ENCODE measurements at places on chromosomes 13 and 19.

DNA sequence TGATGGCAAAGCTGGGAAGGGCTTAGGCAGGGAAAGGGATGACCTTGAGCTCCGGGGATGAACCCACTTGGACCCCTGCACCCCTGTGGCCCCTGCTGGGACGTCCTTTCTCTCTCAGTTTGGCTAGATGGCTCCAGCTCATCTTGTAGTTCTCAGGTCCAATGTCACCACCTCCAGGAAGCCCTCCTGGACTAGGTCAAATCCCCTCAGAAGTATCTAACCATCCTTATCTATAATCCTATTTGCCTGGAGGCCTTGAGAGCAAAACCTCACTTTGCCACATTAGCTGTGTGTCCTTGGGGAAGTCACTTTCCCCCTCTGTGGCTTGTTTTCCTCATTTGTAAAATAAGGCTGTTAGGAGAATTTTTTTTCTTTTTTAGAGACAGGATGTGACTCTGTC lies 42.7 kb upstream of the NFIC start:
- no peak for DNase-seq

DNA sequence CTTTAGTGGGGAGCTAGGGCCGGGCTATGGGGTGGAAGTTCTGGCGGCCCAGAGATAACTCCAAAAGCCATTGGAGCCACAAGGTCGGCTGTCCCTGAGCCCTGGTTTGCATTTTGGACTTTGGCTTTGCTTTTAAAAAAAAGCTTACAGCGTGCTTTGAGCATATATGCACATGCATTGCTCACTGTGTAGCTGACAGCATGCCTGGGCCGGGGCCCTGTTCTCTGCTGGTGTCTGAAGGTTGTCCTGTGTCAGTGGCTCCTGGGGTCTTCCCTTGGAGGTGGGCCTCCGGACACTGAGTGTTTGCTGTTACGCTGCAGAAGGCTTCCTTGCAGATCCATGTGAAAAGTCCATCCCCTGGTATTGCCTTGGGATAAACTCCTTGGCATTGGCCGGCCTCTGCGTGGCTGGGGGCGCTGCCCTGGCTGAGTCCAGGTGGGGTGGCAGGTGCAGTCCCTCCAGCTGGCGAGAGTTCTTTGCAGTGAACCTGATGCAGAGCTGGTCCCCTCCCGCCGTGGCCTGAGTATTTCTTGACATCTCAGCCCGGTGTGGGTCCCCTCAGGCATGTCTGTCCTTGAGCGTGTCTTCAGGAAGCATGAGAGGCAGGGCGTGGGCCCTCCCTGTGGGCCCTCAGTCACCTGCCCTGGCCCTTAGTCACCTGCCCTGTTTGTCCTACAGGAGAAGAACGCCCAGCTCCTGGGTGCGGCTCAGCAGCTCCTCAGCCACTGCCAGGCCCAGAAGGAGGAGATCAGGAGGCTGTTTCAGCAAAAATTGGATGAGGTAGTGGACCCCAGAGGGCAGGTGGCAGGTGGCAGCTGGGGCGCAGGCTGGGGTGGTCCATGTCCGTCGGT lies 23.0 kb downstream of the PLEKHJ1 start:
- DNase-seq: no peak

DNA sequence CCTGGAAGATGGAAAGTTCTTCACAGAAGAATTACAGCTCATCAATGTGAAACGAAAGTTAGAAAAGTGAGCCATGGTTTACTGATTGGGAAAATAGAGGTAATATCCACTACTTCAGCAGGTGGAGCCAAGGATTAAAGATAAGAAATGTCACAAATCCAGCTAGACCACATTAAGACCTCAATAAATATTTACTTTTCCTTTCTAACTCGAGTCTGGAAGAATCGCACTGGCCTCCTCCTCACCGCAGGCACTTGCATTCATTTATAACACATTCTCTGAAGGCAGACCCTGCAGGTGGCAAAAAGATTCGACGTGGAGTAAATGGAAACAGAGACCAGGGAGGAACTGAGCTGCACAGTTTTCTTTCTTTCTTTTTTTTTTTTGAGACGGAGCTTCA lies 7.4 kb downstream of the SLC35E1 start:
- DNase-seq: no peak

DNA sequence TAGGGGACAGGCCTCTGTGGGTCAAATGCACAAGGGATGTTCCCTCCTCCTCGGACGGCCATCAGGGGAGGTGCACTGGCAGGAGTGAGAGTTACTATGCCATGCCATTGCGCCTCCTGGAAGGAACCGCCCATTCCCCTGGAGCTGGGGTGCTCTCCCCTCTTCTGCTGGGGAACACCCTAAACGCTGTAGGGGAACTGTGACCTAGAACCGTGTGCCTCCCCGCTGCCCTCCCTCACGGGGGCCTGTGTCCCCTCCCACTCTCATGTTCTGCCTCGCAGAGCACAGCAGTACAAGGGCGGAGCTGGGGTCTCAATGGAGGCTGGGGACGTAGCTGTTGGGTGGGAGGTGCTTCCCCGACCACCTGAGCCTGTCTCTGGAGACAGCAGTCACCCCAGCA lies 17.2 kb upstream of the CRTC1 start:
- DNase-seq: no peak

DNA sequence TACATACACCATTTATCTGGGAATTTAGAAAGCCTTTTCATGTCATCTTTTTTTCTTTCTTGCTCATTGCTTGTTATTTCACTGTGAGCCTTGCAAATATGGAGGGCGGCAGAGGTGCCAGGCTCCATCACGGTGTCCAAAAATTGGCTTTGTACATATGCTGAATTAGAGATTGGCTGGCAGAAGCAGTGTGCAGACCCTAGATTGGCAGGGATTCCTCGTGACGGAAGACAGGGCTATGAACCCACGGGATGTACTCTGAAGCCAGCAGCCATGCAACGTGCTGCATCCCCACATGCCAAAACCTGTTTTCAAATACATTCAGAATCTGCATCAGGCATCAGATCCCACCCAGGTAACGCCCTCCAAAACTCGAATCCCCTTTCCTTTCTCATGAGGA lies 142.8 kb downstream of the ZIC5 start:
- no peak for DNase-seq

DNA sequence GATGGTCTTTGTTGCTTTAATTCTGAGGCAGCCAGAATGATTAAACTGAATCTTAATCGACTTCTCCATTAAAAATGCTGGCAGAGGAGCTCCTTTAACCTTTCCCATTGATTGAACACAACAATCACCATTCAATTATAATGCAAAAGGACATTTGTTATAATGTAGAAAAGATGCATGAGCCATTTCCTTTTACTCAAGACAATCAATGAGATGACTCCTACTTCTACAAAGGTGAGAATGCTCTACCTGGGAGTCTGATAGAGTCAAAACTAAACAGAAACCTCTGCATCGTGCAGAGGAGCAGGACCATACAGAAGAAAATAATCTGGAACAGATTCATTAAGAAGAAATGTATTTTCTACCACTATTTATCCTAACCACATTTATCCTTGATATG lies 253.6 kb upstream of the DACH1 start:
- no peak for DNase-seq
